ENCODE measurements at places on chromosomes 5 and 9.

DNA sequence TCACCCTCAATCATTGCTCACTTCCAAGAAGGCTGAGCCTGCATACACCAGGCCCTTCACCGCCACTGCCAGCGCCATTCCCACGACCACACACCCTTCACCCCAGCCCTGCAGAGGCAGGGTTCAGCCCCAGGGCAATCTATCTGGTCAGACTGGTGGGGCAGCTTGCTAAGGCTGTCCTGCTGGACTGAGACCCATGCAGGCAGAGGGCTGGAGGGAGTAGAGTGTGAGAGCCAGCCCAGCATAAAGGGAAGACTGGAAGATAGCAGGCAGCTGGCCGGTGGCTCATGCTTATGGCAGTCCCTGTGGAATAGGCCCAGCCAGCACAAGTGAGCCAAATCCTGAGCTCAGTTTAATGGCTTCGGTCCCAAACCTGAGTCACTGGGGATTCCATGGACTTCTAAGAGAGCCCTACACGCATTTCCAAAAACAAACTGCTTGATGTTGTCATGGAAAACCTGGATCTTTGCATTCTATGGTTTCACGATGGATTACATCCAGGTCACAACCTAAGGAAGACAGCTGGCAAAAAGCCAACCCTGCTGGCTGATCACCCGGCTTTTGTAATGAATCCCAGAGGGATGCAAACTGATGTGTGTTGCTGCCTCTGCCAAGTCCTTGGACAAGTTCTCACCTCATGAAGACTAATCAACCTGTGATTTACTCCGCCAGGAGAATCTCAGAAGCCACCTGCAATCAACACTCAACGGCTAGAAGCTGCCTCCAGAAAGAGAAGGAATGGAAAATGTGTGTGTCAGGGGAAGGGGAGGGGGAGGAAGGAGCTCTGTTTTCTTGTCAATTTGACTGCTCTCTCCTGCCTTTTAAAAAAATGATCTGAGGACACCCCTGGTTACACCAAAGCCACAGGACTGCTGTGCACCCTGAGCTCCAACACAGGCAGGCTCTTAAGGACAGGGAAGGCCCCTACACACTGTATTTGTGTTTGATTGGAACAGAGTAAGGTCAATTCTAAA lies 143.6 kb downstream of the LHFPL2 start:
- DNase-seq = peak; percentile 92

DNA sequence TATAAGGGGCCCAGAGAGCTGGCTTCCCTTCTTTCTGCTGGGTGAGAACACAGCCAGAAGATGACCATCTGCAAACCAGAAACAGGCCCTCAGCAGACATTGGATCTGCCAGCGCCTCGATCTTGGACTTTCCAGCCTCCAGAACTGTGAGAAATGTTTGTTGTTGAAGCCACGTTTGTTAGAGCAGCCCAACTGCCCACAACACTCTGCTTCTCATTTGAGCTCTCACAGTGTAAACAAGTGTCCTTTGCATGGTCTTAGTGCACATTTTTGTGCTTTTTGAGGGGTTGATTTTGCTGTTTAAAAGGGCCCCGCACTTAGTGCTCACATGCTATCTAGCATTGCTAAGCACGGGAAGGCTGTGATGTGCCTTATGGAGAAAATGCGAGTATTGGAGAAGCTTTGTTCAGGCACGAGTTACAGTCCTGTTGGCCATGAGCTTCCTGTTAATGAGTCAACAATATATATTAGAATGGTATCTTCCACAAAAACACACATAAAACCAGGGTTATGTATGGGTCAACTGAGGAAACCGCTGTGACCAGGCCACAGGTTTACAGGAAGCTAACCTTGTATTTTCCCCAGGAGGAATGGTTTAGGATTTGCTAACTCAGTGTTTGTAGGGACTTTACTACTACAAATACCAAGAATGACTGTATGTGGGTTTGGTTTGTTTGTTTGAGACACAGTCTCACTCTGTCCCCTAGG lies 11.9 kb downstream of the CMBL start:
- DNase-seq = no peak

GRCh38 chr5:145681686-145682085 lies 153.5 kb downstream of the PRELID2 start:
- DNase-seq = peak; percentile 24

DNA sequence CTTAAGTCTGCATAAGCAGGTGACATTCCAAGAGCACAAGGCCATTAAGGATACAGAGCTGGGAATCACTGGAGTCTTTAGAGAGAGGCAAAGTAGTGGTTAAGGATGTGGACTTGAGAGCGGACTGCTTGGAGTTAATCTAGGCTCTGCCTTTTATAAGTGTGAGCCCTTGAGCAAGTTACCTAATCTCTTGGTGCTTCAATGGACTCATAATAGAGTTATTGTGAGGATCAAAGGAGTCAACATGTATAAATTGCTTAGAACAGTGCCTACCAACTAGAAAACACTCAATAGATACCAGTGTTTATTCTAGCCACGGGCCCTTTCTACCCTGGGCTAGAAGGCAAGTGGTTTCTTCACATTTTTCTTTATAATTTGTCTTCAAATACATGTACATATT lies 819.4 kb downstream of the NR2F1-AS1 start:
- no peak for DNase-seq

DNA sequence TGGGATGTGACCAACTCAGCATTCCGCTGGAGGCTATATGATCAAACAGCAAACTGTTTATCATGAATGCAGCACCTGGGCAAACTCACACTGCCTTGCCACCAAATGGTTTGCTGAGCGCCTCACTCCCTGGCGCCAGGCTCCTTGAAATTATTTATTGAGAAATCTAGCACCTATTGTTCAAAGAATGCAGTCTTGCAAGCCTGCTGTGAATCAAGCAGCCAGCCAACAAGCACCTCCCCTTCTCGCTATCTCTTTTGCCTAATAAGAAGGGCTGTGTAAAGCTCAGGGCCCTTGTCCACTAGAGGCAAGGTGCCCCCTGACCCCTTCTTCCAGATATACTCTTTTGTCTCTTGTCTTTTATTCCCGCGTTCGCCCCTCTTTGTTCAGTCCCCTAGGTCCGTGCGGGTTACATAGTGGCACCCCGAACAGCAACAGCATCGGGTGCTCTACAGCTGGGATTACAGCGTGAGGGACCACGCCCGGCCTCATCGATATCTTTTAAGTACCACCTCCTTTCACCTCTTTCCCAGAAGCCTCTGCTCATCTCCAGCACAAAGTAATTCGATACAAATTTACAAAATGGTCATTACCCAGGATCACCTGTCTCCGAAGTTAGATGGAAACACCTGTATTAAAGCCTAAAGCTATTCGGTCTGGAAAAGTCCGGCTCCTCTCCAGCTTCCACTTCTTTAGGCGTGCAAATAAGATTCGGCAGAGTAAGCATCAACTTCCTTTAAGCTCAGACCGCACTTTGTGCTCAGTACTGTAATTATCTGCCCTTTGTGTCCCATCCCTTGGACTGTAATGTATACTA lies 896 bp downstream of the RIGI start:
- DNase-seq = no peak

DNA sequence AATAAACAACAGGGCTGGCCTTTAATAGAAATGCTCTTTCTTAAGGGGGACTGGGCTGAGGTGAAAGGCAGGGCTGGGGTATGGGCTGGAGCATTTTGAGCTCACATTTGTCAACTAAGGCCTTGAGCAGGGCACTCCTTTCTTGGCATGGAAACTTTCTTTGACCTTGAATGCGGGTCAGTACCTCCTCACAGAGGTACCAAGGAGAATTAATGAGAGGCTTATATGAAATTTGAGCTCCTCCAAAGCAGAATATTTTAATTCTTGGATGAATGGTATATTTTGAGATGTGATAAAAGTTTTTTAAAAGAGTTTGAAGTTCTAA lies 3.1 kb downstream of the CYSTM1 start:
- DNase-seq = no peak

DNA sequence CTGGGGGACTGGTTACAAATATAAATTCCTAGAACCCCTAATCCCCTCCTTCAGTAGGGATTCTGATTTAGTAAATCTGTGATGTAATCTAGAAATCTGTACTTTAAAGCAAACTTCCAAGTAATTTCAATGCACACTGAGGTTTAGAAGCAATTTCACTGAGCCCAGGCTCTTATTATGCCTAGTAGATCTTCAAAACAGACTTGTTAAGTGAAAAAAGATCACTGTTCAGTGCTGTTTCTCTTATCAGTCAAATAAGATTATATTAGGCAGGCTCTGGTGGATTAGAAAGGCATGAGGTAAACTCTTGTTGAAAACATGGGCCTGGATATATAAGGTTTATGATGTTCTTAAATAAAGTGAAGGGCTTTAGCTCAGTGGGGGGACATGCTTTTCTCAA lies 293.9 kb downstream of the ADGRV1 start:
- DNase-seq = no peak

GRCh38 chr9:99592834-99593574 lies 228.7 kb upstream of the NR4A3 start:
- no peak for DNase-seq

DNA sequence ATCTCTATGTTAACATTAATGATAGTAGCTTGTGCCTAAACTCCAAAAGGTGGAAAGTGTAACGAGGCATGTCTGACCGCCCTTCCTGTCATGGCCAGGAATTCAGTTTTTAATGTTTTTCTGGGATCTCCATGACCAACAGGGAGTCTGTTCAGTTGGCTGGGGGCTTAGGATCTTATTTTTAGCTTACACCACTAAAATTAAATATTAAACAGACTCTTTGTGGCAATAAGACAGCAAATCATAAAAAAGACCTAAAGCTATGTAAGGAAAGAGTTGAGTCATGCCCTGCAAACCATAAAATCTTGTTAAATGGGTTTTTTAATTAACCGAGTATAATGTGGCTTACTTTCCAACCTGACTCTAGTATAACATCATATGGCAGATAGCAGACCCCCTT lies 247.8 kb downstream of the DIRAS2 start:
- DNase-seq = no peak

GRCh38 chr5:129593525-129593924 lies 133.4 kb downstream of the ADAMTS19 start:
- DNase-seq = no peak

- DNase-seq = no peak
Observed at GRCh38 chr5:5652181-5652580, 229.7 kb downstream of the ICE1 start.

- no peak for DNase-seq
Observed at GRCh38 chr5:39948341-39948740, 523.6 kb upstream of the DAB2 start.

- no peak for DNase-seq
Observed at GRCh38 chr5:81717226-81717625, 33.7 kb downstream of the SSBP2 start.

- no peak for DNase-seq
Observed at GRCh38 chr9:68429631-68430030, 73.2 kb downstream of the PGM5 start.

DNA sequence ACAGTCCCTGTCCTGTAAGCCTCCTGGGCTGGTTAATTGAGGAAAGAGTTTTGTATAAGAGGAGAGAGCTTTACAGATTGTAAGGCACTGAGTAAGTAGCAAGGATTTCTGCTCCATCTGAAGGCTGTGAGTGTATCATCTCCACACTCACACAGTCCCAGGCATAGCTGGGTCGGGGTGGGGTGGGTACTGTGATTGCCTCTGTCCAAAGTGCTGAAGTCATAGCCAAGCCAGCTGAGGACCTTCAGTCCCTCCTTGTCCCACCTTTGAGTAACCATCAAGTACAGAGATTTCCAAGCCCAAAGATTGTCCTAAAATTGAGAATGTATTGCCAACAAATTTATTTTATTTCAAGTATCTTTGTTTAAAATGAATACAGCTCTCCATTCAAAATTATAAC lies 5.5 kb upstream of the DNAJB5 start:
- peak; percentile 60 for DNase-seq

DNA sequence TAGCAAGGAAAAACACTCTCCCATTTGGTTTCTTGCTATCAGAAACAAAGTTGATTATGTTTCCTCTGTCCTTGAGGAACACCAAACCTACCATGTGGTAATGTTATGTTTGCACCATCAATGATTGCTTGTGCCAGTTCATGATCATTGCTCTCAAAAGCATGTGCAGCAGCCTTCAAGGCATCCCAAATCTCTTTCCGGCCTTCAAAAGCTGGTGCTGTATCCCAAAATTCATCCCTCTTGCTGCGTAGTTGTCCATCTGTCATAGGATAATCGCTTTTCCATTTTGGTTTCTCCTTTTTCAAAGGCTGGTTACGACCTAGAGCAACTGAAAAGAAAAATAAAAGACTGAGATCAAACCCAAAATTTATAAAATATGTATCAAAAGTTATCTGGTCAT lies 40.1 kb downstream of the EFCAB9 start:
- no peak for DNase-seq

GRCh38 chr5:168342151-168342825 lies 50.8 kb downstream of the WWC1 start:
- no peak for DNase-seq

- no peak for DNase-seq
Observed at GRCh38 chr5:159854916-159855315, 61.4 kb upstream of the ADRA1B start.

GRCh38 chr5:93791518-93791972 lies 50.1 kb upstream of the POU5F2 start:
- no peak for DNase-seq

DNA sequence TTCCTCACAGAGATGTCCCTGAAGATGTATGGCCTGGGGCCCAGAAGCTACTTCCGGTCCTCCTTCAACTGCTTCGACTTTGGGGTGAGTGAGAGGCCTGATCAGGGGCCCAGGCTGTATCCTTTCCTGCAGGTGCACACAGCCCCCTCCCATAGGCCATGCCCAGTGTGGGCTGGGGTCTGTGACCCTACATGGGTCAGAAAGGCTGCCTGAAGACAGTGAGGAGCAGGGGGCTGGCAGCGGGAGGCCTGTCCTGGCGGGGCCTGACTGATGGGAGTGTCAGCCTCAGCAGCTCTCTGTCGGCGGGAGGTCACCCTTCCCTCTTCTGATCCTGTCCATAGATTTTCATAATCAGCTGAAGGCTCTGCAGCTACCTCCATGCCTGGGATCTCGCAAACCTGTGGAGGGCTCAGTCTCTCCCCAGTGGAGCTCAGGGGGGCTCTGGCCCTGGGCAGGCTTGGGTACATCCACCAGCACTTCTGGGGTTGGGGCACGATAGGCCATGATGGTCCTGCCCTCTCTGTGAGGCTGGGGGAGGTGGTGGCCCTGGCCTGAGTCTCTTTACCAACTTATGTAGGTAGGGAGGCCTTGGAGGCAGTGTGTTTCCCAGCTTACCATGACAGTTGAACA lies 98.5 kb downstream of the CACNA1B start:
- DNase-seq = no peak

DNA sequence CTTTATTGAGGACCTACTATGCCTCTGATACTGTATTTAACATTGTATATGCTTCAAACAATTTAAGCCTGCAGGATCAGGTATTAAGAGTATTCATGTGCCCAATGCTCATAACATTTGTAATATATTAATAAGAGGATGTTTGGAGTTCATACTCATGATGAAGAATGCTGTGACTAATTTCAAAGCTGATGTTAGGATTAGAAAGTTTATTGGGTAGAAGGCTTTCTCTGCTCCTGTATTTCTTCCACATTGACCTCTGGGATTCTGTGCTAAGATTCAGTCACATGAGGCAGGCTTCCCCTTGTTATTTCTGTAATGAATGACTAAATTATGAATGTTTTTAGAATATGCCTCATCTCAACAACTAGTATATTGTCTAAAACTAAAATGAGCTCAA lies 456.4 kb downstream of the NFIB start:
- DNase-seq = no peak

GRCh38 chr5:172642926-172643871 lies 2.1 kb downstream of the NEURL1B start:
- no peak for DNase-seq
